ENCODE measurements at places on chromosomes 5 and 9.

DNA sequence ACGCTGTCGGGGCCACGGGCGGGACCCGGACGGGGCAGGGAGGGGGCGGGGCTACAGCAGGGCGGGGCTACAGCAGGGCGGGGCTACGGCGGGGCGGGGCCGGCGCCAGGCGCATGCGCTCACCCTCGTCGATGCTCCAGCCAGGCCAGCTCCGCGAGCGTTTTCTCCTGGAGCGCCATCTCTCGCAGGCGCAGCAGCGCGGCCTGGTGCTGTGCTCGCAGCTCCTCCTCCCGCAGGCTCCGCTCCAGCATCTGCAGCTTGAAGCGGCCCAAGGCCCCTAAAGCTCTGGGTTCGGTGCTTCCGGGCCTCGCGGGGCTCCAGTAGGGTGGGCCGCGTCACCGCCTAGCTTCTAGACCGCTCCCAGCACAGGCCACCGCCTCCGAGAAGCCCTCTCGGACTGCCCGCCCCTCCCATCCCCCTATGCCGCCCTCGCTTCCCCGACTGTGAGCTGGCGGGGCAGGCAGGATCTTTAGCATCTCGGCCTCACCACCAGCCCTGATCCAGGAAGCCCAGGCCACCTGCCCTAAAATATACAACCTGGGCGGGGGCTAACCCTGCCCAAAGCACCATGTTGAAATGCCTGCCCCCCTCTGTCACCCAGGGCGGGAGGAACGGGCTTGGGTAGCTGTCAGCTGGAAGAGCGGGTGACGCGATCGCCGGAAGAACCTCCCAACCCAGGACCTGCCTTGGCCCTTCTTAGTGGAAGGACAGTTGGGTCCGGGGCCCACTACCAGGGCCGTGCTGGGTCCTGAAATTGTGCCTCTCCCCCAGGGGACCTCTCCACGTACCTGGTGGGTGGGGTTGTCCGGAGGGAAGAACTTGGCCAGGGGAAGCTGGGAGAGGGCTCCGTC is 21.9 kb upstream of the QSOX2 start:
- peak; percentile 77 for DNase-seq

DNA sequence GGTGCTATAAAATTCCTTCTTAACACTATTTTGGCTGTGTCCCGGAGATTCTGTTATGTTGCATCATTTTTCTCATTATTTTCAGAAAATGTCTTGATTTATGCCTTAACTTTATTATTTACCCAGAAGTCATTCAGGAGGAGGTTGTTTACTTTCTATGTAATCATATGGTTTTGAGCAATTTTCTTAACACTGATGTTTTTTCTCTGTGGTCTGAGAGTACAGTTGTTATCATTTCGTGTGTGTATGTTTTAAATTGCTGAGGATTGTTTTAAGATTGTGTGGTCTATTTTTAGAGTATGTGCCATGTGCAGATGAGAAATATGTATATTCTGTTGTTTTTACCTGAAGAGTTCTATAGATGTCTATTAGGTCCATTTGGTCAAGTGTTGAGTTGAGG is 498.1 kb upstream of the ZNF608 start:
- DNase-seq: no peak

DNA sequence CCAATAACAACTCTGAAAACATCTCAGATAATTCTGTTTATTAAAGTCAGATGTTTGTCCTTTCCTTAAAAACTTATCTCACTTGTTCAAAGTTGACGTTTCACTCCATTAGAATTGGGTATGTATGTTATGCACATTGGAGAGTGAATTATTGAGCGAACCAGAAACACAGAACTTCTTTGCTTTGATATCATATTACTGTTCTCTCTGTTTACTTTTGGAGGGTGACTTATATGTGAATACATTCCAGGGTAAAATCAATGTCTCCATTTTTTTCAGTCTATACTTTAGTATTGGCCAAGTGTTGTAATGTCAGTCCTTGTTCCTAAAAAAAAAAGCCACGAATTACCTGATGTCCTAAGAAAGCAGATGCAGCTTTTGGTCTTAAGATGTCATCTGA is 307.4 kb downstream of the CSNK1G3 start:
- DNase-seq: no peak

GRCh38 chr9:114048533-114049415 is 29.3 kb downstream of the AMBP start:
- no peak for DNase-seq

GRCh38 chr5:14417276-14417730 is 164.3 kb upstream of the OTULINL start:
- DNase-seq: peak; percentile 42

DNA sequence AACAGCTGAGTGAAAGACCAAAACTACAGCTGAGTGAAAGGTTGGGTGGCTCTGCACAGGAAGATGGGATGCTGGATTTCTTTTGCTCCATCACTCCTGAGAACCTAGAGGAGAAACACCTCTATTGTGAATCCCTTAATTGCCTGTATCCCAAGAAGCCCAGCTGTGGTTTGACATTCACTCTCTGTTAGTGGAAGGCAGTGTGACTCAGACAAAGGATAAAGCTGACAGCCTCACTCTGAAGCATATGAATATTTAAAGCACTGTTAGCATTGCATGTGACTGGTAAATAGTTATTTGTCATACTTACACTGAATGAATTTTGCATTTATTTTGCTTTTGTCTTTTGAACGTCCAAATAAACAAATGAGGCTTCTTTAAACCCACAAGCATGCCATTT is 367.1 kb upstream of the RIOK2 start:
- DNase-seq: peak; percentile 44

- DNase-seq: no peak
These were observed 60.2 kb upstream of the DMAC1 start for GRCh38 chr9:7859701-7860334.

DNA sequence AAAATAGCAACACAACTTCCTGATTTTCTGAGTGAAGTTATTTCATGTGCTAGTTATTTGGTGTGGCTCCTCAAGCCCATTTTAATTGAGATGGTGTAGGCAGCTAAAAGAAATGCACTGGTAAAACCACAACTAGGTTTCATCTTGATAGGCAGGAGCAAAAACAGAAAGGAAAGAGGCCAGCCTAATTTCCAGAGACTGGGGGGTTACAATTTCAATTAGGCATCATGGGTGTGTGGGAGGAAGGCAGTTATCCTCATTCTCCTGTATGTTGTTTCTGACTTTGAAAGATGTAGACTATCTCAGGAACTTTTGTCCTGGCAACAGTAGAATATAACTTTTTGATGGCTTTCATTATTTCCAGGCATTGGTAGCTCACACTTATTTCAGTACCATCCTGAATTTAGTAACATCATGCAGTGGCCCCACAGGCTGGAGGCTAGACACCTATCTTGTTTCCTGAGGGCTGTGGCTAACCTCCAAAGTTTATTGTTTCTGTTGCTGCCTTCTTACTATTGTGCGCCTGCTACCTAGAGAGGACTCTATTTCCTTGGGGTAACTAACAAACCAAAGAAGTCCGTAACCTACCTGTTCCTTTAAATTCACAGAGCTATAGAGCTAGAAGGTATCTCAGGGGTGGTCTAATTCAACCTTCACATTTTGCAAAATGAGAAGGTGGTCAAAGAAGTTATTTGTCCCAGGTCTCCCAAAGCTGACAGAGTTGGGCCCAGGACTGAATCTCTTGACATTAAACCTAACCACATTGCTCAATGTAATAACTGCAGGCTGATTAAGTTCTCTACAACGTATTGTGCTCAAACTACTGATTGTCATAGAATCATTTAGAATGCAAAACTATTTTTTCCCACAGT is 42.4 kb downstream of the FYB1 start:
- no peak for DNase-seq

DNA sequence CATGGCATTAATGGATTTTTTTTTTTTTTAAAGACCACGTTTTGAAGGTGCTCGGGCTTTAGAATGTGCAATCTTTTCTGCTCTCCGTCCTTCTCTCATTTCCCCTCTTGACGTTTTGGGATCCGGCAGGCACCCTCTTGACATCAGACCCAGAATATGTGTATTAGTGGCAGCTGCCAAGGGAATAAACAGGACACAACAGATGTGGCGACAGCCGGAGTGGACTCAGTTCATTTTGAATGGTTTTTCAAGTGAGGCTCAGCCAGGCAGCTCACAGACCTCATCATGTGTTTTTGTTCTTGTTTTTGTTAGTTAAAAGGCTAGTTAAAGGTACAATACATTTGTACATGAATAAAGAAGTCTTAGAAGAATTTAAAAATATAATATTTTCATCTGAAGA is 365.0 kb upstream of the SEMA6A start:
- peak; percentile 11 for DNase-seq

DNA sequence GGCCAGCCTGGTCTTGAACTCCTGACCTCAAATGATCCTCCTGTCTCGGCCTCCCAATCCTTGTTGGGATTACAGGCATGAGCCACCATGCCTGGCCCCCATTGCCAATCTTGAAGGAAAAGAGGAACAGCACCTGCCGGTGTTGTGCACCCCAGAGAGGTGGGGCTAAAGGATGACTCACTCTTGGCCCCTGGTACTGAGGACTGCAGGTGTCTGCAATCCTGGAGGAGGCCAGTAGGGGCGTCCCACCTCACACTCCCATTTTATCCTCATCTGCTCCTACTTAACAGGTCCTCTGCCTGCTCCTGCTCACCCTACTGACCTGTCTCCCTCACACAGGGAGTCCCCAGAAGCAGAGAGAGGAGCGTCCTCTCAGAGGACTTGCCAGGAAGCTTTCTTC is 390.4 kb downstream of the ARHGEF28 start:
- no peak for DNase-seq

GRCh38 chr9:106478312-106478711 is 384.7 kb upstream of the ZNF462 start:
- DNase-seq: no peak

DNA sequence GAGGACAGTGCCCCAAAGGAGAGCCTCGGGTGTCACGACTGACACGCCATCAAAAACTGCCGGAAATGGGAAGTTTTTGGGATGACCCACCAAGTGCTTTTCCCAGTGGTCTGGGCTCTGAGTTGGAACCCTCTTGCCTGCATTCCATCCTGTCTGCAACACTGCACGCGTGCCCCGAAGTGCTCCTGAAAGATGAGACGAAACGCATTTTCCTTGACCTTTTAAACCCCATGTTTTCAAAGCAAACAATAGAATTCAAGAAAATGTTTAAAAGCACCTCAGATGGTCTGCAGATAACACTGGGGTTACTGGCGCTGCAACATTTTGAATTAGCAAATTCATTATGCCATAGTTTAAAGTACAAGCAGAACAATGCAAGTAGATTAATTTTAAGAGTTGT is 92.9 kb downstream of the ANKRD18A start:
- DNase-seq: peak; percentile 16

GRCh38 chr5:142601432-142601831 is 84.5 kb downstream of the FGF1 start:
- DNase-seq: no peak

DNA sequence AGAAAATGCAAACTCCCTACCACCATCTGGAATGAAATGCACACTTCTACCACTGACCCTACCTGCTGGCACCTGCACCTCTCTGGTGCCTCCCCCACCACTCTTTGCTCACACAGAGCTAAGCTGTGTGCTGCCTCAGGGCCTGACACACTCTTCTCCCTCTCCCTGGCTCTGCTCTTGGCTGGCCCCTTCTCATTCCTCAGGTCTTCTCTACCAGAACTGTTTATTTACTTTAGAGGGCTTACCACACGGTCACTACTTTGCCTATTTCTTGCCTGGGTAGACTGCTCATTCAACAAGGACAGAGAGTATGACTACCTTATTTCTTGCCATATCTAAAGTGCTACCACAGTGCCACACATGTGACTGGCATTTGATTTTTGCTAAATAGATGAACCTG is 3.3 kb downstream of the REEP5 start:
- DNase-seq: no peak

GRCh38 chr5:143217804-143218160 is 185.7 kb downstream of the NR3C1 start:
- no peak for DNase-seq

DNA sequence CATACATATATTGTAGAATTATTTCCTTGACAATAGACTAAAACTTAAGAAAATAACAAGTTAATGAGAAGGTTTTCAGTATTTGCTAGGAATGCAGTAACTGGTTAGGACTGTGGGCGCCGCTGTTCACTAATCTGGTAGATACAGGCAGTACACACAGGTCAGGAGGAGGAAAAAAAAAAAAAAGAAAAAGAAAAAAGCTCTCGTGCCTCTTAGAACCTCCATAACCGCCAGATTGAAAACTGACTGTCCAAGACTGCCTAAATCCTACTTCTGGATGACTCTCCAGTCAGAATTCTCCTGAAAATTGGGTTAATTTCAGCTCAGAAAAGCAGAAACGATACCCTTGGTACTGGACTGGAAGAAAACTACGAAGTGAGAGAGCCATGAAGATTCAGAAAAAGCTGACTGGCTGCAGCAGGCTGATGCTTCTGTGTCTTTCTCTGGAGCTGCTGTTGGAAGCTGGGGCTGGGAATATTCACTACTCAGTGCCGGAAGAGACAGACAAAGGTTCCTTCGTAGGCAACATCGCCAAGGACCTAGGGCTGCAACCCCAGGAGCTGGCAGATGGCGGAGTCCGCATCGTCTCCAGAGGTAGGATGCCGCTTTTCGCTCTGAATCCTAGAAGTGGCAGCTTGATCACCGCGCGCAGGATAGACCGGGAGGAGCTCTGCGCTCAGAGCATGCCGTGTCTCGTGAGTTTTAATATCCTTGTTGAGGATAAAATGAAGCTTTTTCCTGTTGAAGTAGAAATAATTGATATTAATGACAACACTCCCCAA is at the start of gene PCDHGA1:
Gene PCDHGA1, plus strand, starts transcription at position 216 of the 782 bp plus-strand sequence.
- DNase-seq: no peak

DNA sequence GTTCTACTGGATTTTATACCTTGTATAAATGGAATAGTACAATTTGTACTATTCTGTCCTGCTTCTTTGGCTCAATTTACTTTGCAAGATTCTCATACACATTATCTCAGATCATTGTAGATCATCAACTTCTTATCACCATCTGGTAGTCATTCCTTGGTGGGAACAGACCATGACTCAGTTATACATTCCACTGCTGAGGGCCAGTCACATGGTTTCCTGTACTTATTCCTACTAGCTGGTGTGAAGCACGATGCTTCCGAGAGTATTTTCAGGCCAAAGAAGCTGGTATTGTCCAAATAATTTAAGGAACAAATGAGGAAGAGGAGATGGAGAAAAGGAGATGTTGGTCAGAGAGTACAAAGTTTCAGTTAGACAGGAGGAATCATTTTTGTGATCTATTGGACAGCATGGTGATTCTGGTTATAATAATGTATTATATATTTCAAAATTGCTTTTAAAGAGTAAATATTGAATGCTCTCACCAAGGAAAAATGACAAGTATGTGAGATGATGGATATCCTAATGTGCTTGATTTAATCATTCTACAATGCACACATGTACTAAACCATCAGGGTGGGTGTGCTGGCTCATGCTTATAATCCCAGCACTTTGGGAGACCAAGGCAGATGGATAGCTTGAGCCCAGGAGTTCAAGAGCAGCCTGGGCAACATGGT is 124.1 kb downstream of the SYK start:
- DNase-seq: no peak

GRCh38 chr9:8331507-8332330 is 532.1 kb upstream of the DMAC1 start:
- DNase-seq: no peak

GRCh38 chr5:87885758-87886157 is 382.9 kb downstream of the TMEM161B start:
- no peak for DNase-seq

DNA sequence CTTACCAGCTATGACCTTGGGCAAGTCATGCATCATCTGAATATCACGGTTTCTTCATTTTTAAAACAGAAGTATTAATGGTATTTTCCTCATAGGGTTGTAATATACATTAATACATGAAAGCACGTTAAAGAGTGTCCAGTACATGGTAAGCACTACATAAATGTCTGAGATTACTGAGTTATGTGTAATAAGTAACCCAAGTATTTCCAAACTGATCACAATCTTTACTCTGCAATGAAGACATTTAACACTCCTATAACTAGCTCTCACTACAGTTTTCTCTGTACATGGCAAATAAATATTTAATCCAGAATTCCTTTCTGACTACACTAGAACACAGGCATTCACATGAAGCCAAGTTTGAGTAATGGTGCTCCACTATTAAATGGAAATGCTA is 4.0 kb downstream of the GLDC start:
- no peak for DNase-seq
